Activated CD4-positive, alpha-beta T cell treated with anti-CD3 and anti-CD28 coated beads for 1 hour (primary cell): ENCODE measurements at places on chromosomes 3 and 15.

- no peak for DNase-seq
Observed at GRCh38 chr3:134373271-134374104, 759 bp downstream of the AMOTL2 start.

- no peak for DNase-seq
Observed at GRCh38 chr3:189233225-189233858, 61.6 kb downstream of the TPRG1 start.

GRCh38 chr3:182812123-182812522 lies 18.8 kb downstream of the ATP11B start:
- no peak for DNase-seq

GRCh38 chr15:41789236-41789635 lies 15.0 kb downstream of the MAPKBP1 start:
- no peak for DNase-seq

- no peak for DNase-seq
Observed at GRCh38 chr3:8239718-8240695, 261.6 kb upstream of the LMCD1 start.

DNA sequence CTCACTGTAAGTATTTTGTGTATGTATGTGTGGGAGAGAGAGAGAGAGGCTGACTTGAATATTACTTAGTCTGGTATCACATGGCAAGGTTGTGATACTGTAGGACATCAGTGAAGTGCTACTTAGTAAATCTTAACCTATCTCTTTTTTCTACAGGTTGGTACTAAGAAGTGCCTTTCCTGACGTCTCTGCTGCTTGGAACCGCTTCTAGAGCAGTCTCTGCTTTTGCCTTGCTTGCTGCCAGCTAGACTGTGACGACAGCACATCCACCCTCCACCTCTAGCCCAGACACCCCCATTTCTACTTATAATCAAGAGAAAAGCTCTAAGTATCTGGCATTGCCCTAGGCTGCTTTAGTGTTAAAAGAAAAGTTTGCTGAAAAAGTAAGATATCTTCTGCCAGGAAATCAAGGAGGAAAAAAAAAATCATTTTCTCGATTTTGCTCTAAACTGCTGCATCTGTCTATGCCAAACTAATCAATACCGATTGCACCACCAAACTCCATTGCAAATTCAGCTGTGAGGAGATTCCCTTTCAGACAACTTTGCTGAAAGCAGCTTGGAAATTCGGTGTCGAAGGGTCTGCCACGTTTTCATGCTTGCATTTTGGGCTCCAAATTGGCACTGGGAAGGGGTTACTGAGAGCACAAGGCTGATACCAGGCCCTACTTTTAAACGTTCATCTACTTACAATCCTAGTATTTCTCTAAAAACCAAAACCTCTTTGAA lies 30.7 kb downstream of the MBNL1 start:
- no peak for DNase-seq

DNA sequence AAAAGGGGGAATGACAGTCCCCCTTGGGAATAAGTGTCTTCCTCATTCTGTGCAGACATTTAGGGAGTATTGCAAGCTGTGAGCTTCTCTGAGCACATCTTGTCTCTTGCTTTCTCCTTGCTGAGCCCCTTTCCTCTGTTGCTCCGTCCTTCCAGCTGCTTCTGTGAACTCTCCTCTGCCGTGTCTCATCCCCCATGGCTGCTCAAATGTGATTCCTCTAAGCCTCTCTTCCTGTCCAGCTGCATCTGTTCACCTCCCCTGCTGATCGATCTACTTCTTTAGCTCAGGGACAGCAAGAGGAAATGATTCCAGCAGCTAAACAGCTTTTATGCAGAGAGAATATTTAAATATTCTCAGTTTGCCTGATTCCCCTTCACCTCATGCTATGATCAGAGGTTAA lies 328.0 kb upstream of the DNAJC19 start:
- DNase-seq, result no peak

DNA sequence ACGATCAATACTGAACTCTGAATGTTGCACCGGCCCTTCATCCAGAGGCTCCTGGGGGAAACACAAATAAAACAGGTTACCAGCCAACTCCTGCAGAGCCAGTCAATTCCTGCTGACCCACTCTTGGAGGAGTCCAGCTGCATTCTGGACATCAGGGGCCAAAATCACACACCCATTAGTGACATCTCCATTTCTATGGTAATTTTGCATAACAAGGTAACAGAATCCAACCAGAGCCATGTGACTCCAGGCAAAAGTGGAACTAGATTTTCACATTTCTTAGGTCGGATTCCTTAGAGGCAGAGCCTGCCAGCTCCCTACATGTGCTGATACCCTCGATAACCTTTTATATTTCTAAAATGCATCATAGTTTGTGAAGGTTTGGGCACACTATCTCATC lies 119.2 kb upstream of the CTNNB1 start:
- DNase-seq, result no peak

DNA sequence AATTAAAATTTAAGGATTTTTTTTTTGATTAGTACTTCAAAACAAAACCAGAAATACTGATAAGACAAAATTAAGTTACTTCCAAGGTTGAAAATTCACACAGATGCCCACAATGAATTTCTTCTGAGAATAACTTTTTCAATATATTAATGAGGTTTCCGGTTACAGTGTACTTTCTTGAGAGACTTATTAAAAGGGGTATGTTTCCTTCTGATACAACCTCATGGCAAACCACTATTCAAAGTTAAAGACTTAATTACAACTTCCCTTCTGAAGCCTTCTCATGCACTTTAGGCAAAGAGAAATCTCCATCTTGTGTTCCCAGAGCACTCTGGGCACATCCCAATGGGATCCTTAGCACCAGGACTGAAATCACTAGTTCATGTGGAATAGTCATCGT lies 36.2 kb downstream of the MTHFS start:
- DNase-seq, result no peak

- DNase-seq, result no peak
Observed at GRCh38 chr15:74994236-74994635, 1.1 kb upstream of the SCAMP5 start.

DNA sequence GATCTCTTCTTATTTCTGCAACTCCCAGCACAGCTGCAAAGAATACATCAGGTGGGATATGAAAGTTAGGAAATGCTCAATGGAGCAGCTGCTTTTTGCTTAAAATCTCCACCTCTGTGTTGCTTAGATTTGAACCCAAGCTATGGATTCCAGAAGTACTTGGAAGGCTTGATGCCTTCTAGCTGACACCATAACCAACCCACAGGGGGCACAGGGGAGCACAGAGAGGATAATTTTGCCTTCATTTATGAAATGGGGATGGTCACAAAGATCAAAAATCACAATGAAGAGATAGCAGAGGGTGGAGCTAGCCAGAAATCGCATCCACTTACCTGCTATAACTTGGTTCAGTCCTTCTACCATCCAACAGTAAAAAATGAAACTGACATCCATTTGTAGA lies 75.7 kb downstream of the DUT start:
- no peak for DNase-seq

DNA sequence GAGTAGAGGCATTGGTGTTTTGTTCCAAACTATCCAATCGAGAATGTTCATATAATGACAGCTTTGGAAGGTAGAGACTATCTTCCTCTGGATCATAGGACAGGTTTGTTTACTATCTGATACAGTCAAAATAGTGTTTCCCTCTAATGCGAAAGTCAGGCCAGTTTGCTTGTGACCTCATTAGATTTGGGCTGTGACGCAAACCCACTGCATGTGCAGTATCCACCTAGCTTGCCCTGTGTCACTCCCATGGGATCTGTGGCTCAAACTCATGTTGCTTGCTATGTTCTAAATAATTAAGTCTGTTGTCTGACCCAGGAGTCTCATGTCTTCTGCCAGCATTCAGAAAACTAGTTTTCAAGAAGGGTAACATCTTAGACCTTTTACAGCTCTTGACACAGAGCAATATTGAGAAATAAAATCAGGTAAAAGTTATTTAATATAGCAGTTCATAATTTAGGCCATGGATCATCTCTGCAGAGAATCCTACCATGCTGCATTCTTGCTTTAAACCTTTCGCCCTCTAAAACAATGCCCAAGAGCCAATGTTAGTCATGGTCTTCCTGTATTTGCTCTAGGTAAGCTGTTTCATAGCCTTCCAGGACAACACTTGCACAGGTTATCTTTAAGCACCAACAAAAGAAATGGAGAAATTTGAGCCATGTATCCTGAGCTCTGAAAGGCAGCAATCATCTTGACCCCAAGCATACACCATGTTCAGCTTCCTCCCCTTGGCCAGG lies 26.4 kb downstream of the NIT2 start:
- no peak for DNase-seq

DNA sequence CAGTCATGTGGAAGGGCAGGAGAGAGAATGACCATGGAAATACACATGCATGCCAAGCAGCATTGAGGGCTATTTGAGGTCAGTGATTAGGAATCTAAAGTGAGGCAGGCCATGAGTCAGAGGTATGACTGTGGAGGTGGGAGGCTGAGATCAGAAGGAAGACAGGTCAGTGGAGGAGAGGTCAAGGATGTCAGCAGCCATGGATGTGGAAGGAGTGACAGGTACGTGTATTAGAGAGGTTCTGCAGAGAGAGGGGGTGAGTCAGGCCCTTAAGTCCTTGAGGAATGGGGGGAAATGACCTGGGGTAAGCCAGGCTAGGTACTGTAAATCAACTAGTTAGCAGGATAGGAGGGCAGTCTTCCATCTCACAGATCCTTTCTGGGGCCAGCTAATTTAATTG lies 166.6 kb downstream of the ANO10 start:
- DNase-seq, result no peak

DNA sequence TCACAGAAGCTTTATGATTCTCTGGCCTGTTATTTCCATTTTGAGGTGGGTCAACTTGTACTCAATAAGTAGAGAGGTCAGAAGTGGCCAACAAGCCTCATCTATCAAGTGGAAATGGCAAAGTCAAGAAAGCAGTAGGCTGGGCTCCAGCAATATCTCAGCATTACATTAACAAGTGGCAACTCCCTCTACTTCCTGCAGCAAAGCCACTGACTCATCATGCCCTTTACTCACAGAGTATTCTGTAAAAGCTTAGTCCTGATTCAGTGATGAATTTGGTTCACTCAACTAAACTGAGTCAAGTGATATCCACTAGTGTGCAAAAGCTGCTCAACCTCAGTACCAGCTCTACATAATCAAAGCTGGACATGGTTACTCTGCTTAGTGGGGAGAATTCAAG lies 954.6 kb downstream of the EPHA3 start:
- DNase-seq, result no peak
